ENCODE measurements at places on chromosomes 5 and 9.

- DNase-seq = no peak
Observed at GRCh38 chr9:81053298-81054025, 635.9 kb downstream of the TLE1 start.

- no peak for DNase-seq
Observed at GRCh38 chr9:14447103-14447502, 133.2 kb upstream of the NFIB start.

GRCh38 chr9:131386281-131386680, 7.6 kb upstream of the PRRC2B start:
- no peak for DNase-seq

DNA sequence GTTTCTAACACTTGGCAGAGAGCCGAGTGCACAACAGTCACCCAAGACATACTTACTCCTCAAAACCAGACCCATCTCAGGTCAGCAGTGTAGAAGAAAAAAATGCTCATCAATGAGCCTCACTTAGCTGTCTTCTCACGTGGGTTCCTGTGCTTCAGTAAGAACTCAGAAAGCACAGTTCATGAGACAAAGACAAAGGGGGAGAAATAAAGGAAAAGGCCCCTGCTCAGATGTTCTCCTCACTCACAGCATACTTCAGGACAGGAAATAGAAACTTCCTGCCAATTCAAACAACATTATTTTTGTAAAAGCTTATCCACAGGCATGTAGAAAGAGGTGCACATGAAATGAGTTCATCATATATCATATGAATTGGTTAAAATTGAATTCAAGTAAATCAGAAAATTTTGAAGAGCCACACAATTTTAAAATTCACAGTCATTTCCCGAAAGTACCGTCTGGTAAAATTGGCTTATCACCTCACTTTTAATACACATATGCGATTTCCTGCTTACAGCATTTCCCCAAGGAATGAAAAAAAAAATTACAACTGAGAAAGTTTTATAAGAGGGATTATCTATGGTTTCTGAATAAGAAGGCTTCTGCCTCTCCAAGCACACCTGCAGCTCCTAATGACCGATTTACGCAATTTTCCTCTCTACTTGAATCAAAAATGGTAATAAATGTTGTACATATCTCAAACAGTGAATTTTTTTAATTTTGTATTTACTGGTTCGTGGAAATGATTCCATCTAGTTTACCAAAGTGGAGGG, 328.3 kb downstream of the TMEM167A start:
- no peak for DNase-seq

DNA sequence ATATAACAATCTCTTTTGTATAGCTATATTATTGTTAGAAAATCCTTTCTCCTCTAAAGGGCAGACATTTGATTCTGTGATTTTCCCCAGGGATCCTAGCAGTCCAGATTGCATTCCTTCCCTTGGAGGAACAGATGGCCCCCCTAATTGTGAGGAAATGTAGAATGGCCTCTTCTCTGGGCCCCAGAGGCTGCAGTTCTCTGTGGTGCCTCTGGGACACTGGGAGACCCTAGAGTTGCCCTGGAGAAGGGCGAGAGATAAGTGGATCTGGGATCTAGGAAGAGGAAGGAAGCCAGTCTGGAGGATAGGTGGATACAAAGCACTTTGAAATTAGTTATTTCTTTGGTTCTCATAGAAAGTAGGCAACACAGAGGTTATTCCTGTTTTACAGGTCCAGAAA, 1.9 kb upstream of the HINT2 start:
- no peak for DNase-seq

DNA sequence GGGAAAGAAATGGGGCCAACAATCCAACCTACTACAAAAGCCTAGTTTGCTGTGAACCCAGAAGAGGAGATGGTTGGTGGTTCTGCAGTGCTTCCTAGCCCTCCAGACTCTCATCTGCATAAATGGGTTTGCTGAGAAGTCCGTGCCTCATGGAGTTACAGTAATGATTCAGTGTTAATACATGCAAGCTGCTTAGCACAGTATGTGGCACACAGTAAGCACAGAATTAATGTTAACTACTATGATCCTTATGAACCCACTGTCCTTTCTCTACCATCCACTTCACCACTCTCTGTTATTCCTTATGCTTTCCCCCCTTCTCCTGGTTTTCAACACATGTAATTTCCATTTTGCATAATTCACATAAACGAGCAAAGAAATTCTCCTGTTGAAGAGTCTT, 100.0 kb downstream of the ACTBL2 start:
- DNase-seq = no peak

- no peak for DNase-seq
Observed at GRCh38 chr5:111498346-111498745, 14.0 kb downstream of the STARD4 start.

DNA sequence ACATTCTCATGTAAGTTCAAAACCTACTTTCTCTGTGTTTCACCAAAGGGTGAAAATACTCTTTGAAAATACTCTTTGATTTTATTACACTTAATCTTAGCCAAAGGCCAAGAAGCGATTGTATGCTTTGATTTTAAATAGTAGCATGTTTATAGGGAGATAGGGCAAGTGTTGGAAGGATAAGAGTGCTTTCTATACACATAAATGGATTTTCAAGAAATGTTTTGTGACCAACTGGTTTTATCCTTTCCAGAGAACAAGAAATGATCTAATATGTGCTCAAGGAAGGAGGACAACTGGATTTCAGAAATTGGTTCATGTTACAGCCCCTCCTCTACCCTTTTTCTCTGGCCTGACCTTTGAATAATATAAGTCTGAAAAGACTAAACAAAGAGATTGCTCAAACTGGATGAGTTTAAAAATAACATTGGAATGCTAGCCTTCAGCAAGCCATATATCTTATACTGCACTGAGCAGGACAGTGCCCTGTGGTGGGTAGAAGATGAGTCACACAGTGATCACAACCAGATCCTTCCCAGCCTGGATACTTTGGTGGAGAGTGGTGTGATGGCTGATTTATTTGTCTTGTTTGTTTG, 13.1 kb downstream of the PALM2AKAP2 start:
- no peak for DNase-seq

- DNase-seq = no peak
Observed at GRCh38 chr5:144815131-144815530, 644.5 kb downstream of the KCTD16 start.

GRCh38 chr5:168317096-168317520, 25.7 kb downstream of the WWC1 start:
- no peak for DNase-seq

DNA sequence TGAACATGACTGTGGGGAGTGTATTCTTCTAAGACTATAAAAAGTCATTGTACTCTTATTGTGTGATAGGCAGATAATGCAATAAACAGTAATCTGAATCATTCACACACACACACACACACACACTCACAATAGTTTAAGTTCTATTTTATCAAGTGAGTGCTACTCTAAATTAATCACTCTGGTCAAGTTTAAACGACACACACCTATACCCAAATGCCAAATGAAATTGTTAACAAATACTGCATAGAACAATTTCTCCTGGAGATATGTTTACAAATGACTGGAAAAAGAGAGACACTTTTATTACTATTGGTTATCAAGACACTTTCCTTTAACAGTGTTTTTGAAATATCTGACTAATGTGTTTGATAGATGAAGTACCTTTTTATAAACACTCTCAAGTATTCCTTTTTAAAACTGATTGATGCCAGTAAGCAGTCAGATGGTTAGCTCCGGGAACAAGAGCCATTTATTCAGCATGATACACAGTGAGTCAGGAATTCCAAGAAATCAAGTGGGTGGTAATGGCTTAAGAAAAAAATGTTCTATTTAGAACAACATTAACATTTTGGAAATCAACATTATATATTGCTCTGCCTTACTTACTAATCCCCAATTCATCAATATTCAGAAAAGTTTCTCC, 521.6 kb upstream of the ST8SIA4 start:
- DNase-seq = no peak

- no peak for DNase-seq
Observed at GRCh38 chr9:83147315-83148149, 84.6 kb upstream of the RASEF start.

DNA sequence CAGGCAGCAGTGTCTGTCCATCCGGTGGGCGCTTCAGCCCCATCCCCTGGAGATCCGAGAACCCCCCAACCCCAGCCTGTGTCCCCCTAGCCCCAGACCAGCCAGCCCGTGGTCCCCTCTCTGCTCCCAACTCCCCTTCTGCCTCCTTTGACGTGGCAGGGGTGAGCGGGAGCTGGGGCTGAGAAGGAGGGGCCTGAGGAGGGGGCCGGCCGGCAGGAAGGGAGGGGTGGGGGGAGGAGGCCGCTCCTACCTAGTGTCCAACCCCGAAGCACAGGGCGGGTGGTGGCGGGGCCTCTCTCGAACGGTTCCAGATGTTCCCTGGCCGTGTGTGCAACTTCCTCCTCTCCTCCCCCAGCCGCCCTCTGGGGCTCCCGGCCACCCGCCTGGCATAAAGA, 31.0 kb downstream of the GOLGA2 start:
- DNase-seq = no peak

DNA sequence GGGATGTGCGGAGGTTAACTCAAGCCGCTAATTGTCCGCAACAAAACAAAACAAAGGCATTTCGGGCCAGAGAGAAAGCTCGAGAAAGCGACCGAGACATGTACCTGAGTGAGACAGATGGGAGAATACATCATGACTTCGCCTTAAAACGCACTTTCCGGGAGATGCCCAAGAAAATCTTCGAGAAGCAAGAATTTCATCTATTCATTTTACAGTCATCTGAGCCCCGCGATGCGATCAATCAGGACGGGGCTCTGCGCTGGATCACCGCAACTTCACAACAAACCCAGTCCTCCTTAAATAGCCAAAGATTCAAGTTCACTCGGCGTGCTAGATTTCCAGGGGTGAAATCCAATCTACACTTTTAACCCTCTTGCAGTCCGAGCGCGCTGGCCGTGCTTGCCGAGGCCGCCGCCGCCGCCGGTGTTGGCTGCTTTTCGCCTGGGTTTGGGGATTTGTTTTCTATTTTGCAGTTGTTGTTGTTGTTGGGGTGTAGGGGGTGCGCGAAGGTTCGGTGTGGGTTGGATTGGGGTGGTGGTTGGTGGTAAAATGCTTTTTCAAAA, 482 bp downstream of the NFIB start:
- no peak for DNase-seq

DNA sequence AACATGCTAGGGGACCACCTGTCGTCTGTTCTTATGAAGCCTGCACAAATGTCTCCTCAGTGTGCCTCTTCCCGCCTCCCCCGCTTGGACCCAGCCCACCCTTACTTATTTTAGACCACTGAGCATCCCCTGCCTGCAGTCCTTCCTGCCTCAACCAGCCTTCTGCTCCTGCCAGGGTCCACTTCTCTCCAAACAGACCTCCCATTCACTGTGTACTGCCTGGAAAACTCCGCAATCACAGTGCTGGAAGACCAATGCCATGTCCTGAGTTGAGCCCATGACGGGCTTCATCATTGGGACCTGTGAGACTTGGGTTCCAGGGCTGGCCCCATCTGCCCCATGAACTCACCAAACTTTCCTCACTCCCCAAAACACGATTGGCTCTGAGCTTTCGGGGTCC, 309.4 kb downstream of the IRX1 start:
- no peak for DNase-seq

DNA sequence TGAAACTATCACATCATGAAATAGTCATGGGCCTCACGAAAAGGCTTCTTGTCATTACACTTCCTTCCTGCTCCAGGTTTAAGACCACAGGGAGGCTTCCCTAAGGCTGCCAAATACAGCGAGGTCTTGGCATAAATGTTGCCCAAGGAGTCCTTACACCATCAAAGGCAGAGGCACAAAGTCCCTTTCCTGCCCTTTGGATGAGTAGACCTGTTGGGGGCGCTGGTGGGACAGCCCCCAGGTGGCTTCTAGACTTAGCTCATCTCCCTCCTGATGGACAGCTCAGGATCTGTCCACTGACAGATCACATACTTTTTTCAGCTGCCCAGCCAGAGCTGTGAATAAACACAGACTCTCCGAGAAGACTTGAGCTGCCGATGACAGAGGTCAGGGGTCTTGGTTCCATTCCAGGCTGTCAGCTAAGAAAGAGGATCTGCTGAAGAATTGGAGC, 15.5 kb upstream of the MEGF9 start:
- no peak for DNase-seq

GRCh38 chr9:26357803-26358344, 534.7 kb downstream of the CAAP1 start:
- no peak for DNase-seq

- no peak for DNase-seq
Observed at GRCh38 chr5:124544366-124545055, 201.9 kb downstream of the ZNF608 start.

DNA sequence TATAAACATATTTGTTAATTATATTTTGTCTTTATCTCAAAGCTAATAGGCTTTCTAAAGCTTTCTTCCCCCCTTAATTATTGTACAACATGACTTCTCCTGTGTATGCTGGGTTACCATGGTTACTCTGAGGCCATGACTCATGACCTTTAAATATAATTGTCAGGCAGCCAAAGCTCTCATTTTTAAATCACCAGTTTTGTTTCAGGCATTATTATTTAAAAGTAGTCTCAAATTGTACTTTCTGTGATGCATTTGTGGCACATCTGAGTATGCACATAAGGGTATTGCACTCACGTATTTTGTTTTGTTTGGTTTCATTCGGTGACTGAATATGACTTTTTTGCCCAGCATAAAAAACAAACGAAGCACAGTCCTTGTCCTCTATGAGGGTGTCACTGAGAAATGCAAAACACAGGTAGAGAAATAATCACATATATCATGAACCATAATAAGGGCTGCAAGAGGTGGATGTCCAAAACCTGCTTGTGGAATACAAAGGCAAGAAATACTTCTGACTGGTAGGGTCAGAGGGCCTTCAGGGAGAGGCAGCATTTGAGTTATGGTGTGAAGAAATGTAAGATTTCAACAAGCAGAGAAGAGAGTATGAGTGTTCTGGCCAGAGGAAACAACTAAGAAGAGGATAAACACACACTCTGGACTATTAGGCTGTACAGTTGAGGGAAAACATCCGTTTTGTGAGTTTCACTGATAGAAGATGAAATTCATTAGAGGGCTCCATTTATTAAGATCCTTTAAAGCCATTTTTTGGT, 2.1 kb downstream of the CCDC192 start:
- DNase-seq = no peak

DNA sequence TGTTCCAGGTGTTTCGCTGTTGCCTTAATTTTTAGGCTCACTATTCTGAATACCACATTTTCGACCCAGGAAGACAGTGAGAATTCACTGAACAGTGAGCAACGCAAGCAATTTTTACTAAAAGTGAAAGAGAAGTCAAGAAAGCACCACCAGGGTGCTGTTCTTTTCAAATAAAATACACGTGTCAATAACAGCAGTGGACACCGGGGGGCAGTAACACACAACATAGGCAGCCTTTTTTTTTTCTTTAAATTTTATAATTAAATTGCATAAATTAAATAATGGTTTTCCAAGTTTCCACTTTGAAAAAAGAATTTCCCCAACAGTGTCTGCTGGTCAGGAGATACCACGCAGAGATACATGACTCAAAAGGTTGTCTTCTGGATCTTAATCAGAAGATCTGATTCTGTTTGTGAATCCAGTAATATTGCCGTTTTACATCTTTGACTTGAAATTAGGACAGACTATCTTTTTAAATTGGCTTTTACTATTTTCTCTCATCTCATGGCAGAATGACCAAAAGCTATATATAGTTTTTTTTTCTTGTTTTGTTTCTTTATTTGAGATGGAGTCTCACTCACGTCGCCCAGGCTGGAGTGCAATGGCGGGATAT, 47.1 kb upstream of the SH3GL2 start:
- DNase-seq = no peak
